ENCODE measurements at places on chromosomes 1 and 21. TPM values are rescaled to one million over a fixed set of nuclear protein-coding genes. Genes with fewer than 3 reads are reported as not detected.

DNA sequence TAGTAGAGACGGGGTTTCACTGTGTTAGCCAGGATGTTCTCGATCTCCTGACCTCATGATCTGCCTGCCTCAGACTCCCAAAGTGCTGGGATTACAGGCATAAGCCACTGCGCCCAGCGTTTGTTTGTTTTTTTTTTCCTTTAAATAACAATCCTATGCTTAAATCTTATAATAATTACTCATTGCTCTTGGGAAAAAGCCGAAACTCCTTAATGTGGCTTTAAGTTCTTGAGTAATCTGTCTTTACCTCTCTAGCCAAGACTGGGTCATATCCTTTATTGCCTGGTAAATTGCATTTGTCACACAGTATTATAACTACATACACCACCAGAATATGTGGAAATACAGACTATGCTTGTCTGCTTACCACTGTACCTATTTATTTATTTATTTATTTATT, 97.1 kb downstream of the MACF1 start:
- no peak for DNase-seq
- no peaks in the 10 kb centered on the region for H3K27me3 ChIP-seq
- peaks cover 27% of the 10 kb centered on the region for H3K36me3 ChIP-seq
- H3K27ac ChIP-seq, result no peak overlapping the region
- H3K4me1 ChIP-seq, result peaks cover 5% of the 10 kb centered on the region
- no peak overlapping the region for H3K4me3 ChIP-seq

GRCh38 chr1:100894603-100895539, at the start of gene EXTL2:
Gene EXTL2, minus strand, starts transcription at chr1:100894842. Its CDS starts 6,085 bp downstream, at chr1:100888757.
- peaks cover 28% of the 10 kb centered on the region for H3K4me1 ChIP-seq
- peaks cover 8% of the 10 kb centered on the region for H3K36me3 ChIP-seq
- no peaks in the 10 kb centered on the region for H3K27me3 ChIP-seq

GRCh38 chr1:185938396-185938795, 204.2 kb downstream of the HMCN1 start:
- DNase-seq, result no peak
- H3K4me3 ChIP-seq, result no peak overlapping the region
- H3K27me3 ChIP-seq, result peaks cover 7% of the 10 kb centered on the region
- no peaks in the 10 kb centered on the region for H3K4me1 ChIP-seq
- H3K36me3 ChIP-seq, result no peaks in the 10 kb centered on the region

The RGS1 gene
- 115 TPM for polyA plus RNA-seq

The ATP8B2 gene
- 7.6 TPM for polyA plus RNA-seq

All from naive B cell (primary cell).